SK-N-MC (cell line): ENCODE measurements at places on chromosomes 12 and 14.

DNA sequence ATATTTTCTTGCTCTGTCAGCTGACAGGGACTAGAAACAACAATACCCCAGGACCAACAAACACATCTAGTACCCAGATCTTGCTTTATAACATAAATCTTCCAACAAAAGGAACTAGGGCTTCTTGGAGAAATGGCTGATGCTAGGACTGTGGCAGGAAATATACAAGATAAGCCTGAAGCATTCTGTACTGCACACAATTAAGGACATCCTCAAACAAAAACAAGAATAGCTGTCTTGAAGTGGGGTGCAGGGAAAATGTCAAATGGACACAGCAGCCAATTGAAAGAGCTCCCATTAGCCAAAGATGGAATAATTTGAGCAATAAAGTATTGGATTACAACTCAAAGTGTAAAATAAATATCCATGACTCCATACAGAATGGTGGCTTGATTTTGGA lies 50.0 kb downstream of the LGMN start:
- DNase-seq = no peak

DNA sequence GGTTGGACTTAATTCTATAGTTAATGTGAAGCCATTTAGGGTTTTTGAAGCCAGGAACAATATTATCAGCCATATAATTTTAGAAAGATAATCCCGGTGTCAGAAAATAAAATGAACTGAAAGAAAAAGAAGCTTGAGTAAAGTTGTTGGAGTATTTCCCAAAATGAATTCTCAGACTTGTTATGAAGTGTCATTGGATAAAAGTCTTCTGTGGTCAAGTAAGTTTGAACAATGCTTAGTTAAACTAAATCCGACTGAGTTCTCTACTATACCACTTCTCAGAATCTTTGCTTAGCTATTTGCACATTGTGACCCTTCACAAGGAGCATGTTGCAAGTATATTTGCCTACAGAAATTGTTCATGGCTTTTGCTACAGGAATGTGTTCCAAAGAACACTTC lies 17.5 kb upstream of the FLRT2 start:
- no peak for DNase-seq

DNA sequence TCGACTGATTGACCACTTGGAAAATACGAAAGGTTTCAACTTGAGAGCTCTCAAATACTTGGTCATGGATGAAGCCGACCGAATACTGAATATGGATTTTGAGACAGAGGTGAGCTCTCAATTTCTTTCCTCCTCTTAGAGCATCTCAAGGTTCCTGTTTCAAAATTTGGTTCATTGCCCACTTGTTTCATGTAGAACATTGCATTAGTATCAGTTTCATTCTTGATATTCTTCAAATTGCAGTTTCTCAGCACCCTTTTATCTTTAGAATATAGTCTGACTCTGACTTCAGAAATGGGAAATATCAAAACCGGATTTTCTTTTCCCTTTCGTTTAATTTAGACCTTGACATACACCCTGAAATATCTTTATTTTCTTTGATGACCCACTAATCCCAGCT lies 8.8 kb downstream of the DDX47 start:
- DNase-seq = no peak

DNA sequence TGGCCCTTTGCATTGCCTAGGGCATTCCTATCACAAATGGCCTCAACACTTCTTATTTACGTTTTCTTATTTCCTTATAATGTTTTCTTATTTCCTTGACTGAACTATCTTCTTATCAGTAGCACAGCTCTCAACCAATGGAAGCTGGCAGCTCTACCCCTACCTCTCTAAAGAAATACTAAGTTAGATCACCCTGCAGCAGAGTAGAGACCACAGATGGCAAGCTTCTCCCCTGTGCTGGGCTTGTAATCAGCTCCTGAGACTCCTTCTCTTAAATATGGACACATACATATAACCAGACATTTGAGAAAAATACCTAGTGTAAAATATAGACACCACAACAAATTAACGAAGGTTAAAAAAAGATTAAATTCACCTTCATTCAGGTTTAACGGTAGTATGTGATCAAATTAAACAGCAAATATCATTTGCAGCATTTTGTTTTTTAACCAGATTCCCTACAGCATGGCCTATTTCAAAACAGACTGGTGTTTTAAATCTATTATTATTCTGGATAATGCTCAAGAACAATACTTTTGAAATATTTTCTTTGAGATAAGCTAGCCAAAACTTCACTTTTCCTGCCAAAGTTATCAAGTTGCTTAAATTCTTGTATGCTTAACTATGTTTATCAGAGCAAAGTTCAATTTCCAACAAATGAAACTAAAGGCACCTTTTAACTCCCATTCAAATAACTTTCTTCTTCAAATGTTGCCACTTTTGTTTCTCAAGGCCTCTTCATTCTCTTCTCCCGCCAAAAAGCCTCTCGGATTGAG lies 54.3 kb downstream of the SLC41A2 start:
- no peak for DNase-seq

- DNase-seq = peak; percentile 63
These were observed 164.6 kb downstream of the SLC15A5 start for GRCh38 chr12:16112612-16113560.

GRCh38 chr12:113488322-113488721 lies 16.7 kb upstream of the LHX5 start:
- DNase-seq = no peak

- no peak for DNase-seq
These were observed 50.2 kb upstream of the FLRT2 start for GRCh38 chr14:85479771-85480170.

GRCh38 chr14:97709552-97709951 lies 912.4 kb downstream of the VRK1 start:
- DNase-seq = no peak

GRCh38 chr12:30548203-30548602 lies 147.5 kb downstream of the IPO8 start:
- no peak for DNase-seq

- DNase-seq = peak; percentile 8
These were observed 477.1 kb downstream of the FSCB start for GRCh38 chr14:44029933-44030332.

DNA sequence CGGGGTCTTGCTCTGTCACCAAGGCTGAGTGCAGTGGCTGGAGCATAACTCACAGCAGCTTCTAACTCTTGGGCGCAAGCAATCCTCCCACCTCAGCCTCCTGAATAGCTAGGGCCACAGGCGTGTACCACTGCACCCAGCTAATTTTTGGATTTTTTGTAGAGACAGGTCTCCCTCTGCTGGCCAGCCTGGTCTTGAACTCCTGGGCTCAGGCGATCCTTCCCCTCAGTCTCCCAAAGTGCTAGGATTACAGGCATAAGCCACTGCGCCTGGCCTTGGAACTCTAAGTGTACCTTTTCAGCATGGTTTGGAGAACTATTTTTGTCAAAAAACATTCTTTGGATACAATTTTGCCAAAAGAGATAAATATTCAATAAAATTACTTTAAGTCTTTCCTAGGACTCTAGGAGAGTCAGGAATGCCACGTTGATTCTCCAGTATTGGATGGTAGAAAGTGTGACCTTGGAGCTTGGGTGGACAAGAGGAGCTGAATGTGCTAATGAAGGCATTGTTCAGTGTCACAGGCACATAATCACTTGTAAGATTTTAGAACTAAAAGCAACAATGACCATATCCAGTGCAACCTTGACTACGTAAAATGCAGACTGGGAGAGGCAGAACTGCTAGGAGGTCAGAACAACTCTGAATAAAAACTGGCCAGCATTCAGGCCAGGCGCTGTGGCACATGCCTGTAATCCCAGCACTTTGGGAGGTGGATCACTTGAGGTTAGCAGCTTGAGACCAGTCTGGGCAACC lies 2.8 kb downstream of the SRSF9 start:
- no peak for DNase-seq

GRCh38 chr14:47785058-47785457 lies 109.7 kb upstream of the MDGA2 start:
- DNase-seq = no peak

GRCh38 chr12:59056966-59057365 lies 136.7 kb upstream of the LRIG3 start:
- DNase-seq = no peak

DNA sequence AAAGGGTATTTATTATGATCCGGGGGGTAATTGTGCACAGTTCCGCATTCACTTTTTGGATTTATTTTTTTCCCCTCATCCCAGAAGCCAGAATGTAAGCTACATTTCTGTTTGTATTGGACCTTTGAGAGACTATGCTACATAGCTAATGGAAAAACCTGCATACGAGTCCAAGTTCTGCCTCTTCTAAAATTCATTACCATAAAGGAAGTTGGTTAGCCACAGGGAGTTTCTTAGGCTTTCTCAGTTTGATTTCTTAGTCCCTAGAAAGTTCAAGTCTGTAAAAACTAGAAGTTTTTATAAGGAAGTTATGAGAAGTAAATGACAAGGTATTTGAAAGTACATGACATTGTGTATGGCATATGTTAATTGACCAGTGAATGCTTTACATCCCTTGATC lies 138.7 kb downstream of the PDE3A start:
- DNase-seq = no peak

DNA sequence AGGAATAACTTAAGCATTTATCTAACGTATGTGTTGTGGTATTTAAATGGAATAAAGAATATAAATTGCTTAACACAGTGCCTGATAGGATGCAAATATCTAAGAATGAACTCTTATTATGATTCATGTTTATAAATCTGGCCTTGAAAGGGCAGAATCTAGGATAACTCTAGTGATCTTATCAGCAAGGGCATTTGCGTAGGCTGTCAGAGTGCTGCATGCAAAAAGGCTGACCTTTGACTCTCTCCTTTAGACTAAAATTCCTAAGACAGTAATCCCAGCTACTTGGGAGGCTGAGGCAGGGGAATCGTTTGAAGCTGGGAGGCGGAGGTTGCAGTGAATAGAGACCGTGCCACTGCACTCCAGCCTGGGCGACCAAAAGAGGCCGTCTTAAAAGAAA lies 31.3 kb upstream of the ANP32D start:
- DNase-seq = no peak

DNA sequence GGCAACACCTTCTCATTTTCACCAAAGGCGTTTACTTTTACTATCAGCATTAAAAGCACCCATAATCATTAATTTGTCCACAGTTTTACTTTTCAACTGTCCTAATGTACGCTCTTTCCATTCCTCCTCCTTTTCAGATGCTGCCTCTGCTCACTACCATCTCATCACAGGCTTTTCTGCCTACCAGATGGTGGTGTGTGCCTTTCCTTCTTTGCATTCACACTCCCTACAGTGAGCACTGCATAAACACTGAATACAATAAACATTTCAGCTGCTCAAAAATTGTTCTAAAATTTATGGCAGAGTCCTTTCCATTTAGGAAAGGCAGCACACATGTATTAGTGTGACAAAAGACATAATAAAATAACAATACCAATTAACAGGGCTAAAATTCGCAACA lies 435.7 kb downstream of the GXYLT1 start:
- no peak for DNase-seq

GRCh38 chr12:131380220-131380964 lies 330.5 kb upstream of the SFSWAP start:
- no peak for DNase-seq

GRCh38 chr12:100365411-100365810 lies 8.5 kb downstream of the SLC17A8 start:
- no peak for DNase-seq

GRCh38 chr12:101857043-101857558 lies 20.3 kb upstream of the DRAM1 start:
- DNase-seq = no peak

GRCh38 chr14:104187931-104188726 lies 49.7 kb downstream of the KIF26A start:
- DNase-seq = no peak

DNA sequence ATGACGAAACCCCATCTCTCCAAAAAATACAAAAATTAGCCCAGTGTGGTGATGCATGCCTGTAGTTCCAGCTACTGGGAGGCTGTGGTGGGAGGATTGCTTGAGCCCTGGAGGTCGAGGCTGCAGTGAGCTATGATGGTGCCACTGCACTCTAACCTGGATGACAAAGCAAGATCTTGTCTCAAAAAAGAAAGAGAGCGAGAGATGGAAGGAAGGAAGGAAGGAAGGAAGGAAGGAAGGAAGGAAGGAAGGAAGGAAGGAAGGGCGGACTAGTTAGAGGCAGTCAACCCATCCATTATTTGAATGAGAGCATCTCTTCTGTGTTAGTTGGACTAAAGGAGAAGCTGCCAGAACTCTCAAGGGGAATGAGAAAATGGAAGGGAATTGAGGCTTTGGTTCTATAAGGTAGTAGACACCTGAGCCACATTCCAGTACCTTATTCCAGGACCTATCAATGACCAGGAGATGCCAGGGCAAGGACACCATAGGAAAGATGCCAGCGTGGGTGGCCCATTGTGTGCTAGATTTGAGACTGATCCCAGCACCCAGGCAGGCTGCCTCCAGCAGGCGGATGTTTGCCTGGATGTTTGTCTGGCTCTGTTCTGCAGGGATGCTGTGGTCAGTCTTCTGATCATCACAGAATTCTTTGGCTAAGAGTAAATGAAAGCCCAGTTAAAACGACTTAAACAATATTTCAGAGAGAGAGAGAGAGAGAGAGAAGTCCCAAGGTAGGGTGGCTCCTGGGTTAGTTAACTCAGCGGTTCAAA lies 11.5 kb upstream of the P2RX7 start:
- DNase-seq = no peak

GRCh38 chr12:25771041-25771440 lies 187.4 kb upstream of the RASSF8 start:
- no peak for DNase-seq

DNA sequence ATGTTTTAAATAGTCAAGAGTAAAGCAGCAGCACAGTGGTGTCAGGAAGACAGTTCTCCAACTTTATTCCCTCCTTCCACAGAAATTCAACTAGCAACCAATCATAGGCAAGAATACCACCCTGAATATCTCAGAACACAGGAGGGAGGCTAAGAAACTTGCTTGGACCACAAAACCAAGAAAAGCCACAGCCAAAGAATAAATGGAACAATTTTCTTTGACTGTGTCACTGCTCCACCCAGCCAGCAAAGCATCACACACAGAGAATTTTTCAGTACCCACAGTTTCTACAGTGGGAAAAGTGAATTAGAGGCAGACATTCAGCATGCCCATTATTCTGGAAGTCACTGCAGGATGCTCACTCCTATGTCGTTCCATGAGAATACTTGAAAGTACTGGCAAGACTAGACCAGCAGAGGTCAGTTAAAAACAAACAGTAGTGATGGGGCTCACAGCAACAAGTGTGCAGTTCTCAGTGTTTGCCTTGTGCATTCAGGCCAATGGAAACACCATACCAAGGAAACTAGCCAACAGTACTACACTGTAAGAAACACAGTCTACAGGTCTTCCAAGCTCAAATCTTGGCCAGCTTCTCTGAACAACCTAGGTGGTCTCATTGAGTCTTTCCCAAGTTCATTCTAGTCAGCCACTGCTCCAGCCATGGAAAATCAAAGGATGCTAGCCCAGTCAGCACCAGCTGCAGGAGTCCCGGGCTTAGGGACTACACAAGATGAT lies 56.8 kb upstream of the FOXG1 start:
- DNase-seq = no peak

GRCh38 chr14:72597252-72598233 lies 296.4 kb downstream of the DPF3 start:
- DNase-seq = no peak

DNA sequence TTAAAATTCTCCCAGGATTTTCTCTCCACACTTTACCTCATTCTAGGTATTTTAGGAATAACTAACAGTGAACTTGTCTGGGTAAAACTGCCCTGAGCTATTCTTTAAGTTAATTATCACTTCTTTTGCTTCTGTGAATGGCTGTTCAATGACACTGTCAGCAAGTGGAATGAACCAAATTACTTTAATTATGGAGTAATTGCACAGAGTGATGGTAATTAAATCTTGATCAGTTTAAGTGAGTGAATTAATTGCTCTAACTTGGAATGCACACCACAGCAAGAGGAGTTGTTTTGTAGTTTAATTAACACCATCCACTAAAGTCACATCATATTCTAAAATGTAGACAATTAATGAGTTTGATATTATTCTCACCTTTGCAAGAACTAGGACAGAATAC lies 36.2 kb upstream of the TMEM260 start:
- DNase-seq = no peak
